ENCODE measurements at places on chromosomes 6 and 20. TPM values are rescaled to one million over a fixed set of nuclear protein-coding genes. Genes with fewer than 3 reads are reported as not detected.
A peak's percentile ranks its signal among the peaks of the same experiment; 100 is the strongest.

DNA sequence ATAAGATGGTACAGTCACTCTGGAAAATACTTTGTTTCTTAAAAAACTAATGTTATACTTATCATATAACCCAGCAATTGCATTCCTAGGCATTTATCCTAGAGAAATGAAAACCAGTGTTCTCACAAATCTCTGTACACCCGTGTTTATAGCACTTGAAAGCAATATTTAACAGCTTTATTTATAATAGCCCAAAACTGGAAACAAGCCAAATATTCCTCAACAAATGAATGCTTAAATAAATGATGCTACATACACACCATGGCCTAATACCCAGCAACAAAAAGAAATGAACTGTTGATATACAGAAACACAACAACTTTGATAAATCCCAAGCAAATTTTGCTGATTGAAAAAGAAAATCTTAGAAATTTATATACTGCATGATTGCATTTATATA lies 51.3 kb downstream of the GFRA4 start:
- no peak for DNase-seq

DNA sequence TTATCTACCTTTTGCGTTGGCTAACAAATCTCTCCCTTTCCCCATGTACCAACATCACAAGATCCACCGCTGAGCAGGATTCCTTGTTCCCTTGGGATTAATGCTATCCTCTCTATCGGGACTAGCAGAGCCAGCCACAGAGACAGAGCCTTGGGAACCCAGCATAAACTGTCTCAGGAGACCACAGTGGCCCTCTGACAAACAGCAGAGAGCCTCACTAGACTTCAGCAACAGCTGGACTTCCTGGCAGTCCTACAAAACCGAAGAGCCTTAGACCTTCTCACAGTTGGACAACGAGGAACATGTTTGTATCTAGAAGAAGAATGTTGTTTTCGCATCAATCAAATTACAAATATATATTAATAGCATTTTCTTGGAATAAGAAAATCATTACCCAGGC lies 39.6 kb upstream of the POU5F1 start:
- DNase-seq = no peak

- DNase-seq = peak; percentile 55
These were observed 4.0 kb upstream of the RIPOR3 start for GRCh38 chr20:50695135-50695872.

GRCh38 chr6:16374461-16375200 lies 136.2 kb downstream of the GMPR start:
- DNase-seq = no peak

GRCh38 chr20:57630061-57630460 lies 9.8 kb upstream of the ZBP1 start:
- DNase-seq = no peak

- DNase-seq = no peak
These were observed 99.0 kb upstream of the IYD start for GRCh38 chr6:150269857-150270223.

DNA sequence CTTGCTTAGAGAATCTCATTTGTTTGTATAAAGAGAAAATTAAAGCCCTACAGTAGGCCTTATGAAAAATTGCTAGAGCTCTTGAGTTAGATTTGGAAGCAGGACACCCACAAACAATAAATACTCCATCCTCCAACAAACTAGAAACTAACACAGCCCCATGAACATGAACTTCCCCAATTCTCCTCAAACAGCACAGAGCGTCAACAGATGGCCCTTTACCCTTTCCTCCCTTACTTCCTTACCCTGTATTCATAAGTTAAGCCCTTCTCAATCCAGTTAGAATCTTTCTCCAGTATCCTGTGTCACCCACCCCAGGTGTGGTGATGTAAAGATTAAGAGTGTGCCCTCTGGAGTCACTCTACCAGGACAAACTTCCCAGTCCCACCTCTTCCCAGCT lies 113.7 kb downstream of the UNC5CL start:
- DNase-seq = no peak

GRCh38 chr6:46243754-46244153 lies 73.0 kb upstream of the ENPP5 start:
- DNase-seq = no peak

GRCh38 chr6:453152-453551 lies 61.6 kb downstream of the IRF4 start:
- no peak for DNase-seq

DNA sequence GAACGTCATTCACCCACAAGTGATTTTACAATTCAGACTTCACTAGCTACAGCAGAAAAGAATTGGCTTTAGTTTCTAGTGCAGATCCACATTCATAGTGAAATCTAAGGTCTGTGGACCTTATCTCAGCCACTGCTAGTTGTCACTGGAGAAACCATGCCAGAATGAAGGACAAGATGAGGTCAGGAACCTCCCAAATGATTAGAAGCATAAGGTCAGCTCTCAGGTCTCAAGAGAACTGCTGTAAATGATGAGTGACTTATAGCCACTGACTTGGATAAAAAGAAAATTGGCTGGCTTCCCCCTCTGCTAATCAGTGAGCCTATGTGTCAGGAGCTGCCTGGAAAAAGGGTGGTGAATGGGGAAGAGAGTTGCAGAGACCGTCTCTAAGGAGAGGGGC lies 265.3 kb upstream of the BMP2 start:
- DNase-seq = no peak

DNA sequence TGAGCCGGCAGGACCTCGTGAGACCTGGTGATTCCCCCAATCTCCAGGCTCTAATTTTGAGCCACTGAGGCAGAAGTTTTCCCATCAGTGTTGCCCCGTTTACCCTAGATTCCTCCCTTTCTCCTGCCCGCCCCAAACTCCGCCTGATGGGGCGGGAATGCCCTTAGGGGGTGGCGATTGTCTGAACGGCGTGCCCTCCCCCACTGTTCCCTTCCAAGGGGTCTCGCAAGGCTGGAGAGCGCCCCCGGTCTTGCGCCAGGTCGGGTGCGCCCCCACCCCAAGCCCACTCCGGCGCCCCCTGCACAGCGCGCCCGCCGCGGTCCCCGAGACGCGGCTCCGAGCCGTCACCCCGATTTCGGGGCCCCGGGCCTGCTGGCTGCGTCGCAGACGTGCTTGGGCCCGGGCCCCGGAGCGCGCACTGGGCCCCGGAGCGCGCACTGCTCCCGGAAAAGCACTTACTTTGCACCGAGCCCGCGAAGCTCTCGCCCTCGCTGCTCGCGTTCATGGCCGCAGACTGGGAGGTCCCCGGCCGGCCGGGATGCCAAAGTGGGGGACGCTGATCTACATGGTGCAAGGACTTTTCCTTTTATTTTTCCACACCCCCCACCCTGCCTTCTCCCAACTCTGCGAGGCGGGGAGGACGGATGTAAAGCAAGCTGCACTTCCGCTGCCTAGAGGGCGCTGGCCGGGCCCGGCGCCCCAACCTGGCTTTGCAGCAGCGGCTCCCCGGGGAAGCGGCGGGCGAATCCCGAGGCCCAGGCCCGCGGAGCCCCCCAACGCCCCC lies at the start of gene ZFP64:
Gene ZFP64 (minus strand): TSS at position 648 of the 784 bp plus-strand sequence. CDS start 143 bp downstream, at position 505.
- DNase-seq = peak; percentile 88

DNA sequence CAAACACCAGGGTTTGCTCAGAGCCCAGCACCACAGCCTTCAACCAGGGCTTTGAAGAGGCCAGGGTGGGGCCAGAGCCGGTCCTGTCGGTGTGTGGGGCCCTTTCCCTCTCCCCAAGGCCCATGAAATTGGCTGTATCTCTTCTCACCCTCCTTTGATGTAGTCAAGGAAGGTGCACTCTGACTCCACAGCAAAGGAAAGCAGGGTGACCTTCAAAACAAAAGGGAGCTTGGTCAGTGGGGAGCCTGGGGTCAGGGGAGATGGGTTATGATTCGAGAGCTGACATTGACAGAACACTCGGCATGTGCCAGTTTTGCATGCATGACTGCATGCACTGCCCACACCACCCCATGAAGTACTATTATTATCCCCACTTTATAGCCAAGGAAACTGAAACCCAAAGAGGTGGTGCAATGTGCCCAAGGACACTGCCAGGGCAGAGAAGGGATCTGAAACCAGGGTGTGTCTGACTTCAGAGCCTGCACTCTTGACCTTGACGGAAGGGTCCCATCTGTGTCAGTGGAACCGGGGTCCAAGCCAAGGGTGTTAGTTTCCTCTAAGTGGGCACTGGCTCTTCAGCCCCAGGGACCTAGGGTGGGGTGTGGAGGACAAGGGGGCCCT lies 55.4 kb downstream of the RAB44 start:
- no peak for DNase-seq

- no peak for DNase-seq
These were observed 31.4 kb downstream of the COL11A2 start for GRCh38 chr6:33160728-33161344.

DNA sequence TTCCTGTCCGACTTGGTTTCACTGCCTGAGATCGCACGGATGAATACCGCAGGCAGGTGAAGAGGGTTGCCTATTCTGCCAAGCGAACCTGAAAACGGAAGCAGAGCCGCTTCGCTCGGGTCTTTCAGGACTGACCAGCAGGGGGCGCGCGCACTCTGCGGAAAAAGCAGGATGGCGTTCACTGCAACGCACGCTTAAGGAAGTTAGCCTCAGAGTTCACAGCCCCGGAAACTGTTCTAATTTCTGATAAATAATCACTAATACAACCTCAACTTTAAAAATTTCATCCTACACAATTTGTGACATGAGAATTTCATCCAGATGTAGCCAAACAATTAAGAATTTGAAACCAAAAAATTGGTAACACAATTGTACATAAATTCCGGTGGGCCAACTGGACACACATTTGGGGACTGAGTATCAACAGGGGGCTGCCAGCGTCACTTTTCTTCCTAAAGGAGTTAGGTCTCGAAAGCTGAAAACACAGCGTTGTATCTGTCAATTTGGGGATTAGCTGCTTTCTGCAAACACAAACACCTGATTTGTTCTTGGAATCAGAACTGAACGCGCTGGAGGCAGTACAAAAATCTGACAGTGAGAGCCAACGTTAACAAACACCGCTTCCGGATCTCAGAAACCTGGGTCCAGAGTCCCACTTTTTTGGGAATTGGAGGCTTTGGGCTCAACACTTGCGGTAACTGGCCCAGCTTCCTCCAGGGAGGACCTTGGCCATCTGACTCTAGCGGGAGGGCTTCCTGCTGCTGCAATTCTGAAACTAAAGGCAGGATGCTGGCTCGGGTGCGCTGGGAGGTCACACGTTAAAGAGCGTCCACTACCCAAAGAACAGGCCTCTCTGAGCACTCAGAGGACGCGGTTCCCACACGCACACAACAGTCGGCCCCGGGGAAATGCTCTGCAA lies 8.8 kb downstream of the PXDC1 start:
- peak; percentile 89 for DNase-seq

GRCh38 chr6:109164331-109164730 lies 69.0 kb downstream of the CEP57L1 start:
- DNase-seq = no peak

DNA sequence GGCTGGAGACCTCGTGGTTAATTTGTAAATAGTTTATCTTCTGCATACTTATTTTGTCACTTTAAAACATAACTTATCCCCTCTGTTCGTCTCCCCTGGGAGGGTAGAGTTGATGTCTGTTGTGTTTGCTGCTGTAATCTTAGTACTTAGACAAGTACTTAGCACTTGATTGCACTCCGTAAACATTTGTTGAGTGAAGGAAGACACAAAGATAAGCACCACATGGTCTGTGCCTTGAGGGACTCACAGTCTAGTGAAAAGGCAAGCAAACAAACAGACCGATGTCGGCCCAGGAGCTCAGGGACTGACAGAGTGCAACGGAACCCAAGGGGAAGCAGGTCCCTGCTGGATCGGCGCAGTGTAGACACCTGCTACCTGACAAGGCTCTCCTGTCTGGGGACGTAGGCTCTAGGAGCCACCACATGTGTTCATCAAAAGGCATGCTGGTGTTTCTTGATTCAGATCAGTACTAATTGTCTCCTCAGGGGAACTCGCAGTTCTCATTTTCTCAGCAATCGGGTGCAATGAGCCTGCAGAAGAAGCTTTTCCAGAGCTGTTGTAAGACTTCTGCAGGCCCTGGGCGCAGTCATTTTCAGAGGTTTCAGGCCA lies 31.4 kb downstream of the EDN3 start:
- DNase-seq = no peak

GRCh38 chr6:156107624-156108101 lies 652.0 kb upstream of the NOX3 start:
- no peak for DNase-seq

- no peak for DNase-seq
These were observed 2.7 kb downstream of the DLL1 start for GRCh38 chr6:170288091-170288631.

DNA sequence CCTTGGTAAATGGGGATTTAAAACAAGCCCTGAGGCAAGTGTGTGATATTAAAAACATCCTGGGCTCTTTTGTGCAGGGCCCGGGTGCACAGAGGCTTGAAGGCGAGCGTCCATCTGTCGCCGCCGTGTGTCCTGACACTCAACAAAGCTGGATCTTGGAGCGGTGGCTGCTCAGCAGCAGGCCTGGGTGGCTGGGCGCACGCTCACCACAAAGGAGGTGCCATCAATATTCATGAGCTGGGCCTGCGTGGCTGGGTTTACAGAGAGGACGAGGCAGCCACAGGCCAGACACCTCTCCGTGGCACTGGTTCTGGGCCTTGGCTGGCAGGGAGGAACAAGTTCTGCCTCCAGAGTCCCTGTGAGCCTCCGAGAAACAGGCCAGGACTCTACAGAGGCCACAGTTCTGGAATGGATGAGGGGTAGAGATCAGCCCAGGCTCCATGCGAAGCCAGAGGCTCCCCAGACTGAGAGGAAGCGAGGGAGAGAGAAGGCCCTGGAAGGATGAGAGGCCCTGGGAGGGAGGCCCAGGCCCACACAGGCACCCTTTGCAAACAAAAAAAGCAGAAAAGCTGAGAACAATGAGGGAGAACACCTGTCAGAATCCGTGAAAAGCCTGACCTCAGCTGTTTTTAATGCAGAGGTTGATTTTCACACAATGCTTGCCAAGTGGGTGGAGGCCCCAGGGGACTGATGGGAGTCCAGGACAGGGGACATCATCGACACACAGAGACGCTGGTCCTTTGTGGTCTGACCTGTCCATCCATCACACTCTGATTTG lies 21.9 kb downstream of the BHLHE23 start:
- no peak for DNase-seq

GRCh38 chr6:56475736-56476457 lies 166.8 kb downstream of the DST start:
- DNase-seq = no peak

- DNase-seq = peak; percentile 60
These were observed 36.9 kb upstream of the FRMD1 start for GRCh38 chr6:168115748-168116437.

Gene SMPD2
- 10.6 TPM for polyA plus RNA-seq

Gene COL19A1
- not detected for polyA plus RNA-seq

Gene MCHR2
- polyA plus RNA-seq = not detected

Gene BHLHE23
- not detected for polyA plus RNA-seq

Gene CFAP61
- polyA plus RNA-seq = 0.18 TPM

Gene ZC2HC1B
- polyA plus RNA-seq = not detected

Gene MICB
- polyA plus RNA-seq = 1.8 TPM

Gene PTPRK
- polyA plus RNA-seq = 10.2 TPM

Gene ZC3H12D
- 0.10 TPM for polyA plus RNA-seq

Measured in aorta (tissue), 5 donors.